ENCODE measurements at places on chromosomes 5 and 9.

- DNase-seq, result no peak
Observed at GRCh38 chr5:181224390-181225229, 1.5 kb downstream of the TRIM41 start.

DNA sequence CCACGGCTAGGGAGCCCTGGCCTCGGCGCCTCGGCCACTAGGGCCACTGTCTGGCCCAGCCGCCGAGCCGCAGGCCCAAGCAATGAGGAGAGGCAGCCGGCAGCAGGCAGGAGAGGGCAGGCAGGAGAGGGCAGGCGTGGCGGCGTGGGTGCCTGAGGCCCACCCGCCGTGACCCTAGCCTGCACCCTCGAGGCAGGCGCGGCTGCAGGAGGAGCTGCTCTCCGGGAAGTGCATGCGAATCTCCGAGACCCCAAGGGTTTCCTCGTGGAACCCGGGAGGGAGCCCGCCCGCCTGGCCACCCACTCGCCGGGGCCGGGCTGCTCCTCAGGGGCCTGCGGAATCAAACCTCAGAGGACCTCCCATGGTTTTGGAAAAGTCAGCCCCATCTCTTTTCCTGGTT, 9.3 kb downstream of the GRIN1 start:
- no peak for DNase-seq

GRCh38 chr5:98482321-98483300, 290.9 kb upstream of the RGMB start:
- no peak for DNase-seq

DNA sequence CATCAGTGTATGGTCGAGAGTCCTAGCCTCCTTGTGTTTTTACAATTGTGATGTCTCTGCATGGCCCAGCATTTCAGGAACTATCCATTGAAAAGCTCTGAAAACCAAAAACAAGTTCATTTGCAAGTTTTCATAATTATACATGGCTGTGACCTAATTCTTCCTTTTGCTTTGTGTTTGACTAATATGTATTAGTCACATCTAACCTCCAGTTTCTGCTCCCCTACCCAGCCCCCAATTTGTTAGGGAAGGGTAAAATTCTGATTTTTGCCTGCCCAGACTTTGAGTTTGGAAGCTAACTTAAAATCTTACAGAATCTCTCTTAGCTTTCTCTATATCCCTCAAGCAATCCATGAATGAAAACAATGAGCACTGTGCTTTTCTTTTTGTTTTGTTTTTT, 128.2 kb upstream of the SEMA6A start:
- no peak for DNase-seq

- DNase-seq, result no peak
Observed at GRCh38 chr9:107481035-107481434, 8.5 kb downstream of the KLF4 start.

DNA sequence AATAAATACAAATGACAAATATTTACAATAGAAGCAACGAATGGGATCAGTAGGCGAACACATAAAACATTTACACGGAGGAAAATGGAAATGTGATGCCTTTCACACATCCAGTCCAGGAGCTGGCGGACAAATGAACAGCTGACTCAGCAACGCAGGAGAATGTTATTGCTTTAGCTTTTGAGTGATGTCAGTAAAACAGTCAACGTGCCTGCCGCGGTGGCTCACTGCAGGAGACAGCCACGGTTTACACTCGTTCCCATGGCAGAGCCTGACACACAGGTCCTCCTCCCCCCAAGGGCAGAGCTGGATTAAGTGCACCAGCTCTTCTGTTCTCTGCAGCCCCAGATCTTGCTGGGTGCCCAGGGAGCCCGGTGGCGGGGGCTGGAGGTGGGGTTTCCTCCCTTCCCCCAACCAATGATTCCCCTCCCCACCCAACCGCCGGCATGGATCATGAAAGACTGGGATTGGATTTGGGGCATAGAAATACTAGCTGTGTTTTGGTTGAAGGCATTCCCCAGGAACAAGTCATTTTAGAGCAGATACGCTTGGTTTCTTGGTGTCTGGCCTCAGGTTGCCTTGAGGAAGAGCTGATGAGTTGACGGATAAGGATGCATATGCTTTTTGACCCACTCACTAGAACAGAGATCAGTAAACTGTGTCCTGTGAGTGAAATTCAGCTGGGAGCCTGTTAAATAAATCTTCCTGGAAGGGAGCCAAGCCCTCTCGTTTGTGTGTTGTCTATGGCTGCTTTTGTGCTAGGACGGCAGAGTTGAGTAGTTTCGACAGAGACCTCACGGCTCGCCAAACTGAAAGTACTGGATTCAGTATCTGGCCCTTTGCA, 12.5 kb downstream of the STC2 start:
- no peak for DNase-seq

GRCh38 chr9:79461712-79462111, 110.1 kb upstream of the TLE4 start:
- DNase-seq, result no peak

DNA sequence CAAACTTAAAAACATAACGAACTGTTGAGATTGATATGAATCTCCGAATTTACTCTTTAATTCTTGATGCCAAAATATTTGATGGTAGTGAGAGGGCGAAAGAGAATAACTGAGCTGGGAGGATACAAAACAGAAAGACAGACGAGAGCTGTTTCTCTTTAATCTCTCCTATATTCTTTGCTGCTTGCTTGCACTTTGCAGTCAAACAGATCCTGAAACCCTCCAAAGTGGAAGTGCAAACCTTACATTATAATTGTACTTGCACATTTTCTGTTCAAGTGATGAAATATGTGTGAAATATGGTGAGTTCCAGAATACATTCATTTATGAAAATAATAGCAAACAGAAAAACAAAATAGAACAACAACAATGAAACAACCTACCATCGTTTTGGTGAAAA, 63.8 kb downstream of the PAM start:
- DNase-seq, result no peak

DNA sequence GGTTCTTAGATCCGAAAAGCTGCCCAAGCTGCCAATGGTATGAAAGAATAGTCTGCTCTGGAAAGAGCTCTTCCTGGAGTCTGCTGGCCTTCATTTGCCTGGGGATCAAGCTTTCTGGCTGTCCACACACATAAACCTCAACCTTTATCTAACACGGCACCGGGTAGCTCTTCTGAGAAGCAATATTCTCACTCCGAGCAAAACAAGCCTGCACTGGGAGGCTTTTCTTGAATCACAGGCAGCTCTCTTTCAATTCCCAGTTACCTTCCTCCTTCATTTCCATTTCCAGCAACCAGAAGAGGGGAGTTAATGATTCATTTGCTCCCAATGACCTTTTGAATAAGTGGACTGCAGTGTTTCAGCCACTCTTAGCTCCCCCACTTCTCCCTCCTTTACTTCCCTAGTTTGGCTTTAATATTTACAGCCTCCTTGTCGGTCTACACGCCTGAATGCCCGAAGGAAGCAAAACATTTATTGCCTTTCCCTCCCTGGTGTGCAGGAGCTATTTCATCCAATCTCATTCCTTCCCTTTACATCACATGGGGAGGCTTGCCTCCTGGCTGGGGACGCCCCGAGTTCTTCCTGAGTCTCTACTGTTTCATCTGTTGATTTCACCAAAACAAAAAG, 187.1 kb downstream of the ARHGEF28 start:
- DNase-seq, result no peak

- no peak for DNase-seq
Observed at GRCh38 chr9:6149315-6149714, 66.3 kb upstream of the IL33 start.
